ENCODE measurements at places on chromosomes 3 and 15. TPM values are rescaled to one million over a fixed set of nuclear protein-coding genes. Genes with fewer than 3 reads are reported as not detected.

- DNase-seq, result no peak
These were observed 35.6 kb upstream of the CHRNB4 start for GRCh38 chr15:78676424-78677110.

- no peak for DNase-seq
These were observed 120.7 kb upstream of the WNT7A start for GRCh38 chr3:14000556-14000955.

DNA sequence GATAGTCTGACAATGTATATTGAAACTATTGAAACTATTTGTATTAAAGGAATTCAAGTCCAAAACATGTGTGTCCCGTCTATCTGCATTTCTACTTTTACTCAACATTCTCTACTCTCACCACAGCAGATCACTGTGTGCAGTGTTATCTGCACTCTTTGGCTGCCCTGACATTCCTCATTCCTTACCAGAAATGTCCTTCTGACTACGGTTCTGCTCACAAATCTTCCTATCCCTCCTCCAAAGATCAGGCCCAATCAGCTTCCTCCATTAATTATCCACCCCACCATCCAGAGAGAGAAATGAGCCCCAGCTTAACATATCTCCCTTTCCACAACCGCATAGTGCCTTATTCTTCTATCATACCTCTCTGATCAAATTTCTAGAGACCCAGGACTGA, 94.7 kb downstream of the TBL1XR1 start:
- DNase-seq, result no peak

DNA sequence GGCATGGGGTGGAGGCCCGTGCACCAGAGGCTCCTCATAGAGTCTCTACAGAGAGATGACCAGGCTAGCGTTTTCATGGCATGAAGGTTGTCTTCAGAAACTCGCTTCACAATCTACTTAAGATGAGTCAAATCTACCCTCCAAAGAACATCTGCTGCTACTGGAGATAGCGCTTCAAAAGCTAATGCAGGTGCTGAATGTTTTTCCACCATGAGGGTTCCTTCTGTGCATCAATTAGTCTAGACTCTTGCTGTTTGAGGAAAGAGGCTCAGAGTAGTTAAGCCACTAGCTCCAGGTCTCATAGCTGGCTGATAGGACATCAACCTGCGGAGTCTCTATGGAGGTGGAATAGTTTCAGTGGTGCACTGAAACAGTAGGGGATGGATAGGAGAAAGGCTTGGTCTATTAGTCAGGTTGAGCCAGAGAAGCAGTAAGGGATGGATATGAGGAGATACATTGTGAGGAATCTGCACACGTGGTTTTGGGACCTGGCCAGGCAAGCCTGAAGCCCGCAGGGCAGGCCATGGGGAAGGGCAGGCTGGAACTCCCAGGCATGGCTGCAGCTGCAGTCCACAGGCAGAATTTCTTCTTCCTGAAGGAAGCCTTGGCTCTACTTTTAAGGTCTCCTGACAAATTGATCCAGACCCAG, 117.5 kb downstream of the APBA2 start:
- no peak for DNase-seq

DNA sequence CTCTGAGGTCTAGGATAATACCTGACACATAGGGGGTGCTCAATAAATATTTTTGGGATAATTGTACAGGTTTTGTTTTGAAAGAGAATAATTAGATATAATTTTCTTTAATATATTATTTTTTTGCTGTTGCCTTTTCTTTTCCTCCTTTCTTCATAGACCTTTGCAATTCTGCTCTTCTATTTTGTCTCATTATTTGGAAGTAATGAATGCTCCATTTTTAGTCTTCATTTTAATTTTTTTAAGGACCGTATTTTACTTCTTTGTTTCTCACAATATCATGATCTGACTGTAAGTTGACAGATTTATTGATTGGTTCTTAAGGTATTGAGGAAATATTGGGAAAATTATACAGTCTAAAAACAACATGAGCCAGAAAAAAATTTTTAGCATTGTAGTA, 150.5 kb upstream of the TMC3 start:
- DNase-seq, result no peak

DNA sequence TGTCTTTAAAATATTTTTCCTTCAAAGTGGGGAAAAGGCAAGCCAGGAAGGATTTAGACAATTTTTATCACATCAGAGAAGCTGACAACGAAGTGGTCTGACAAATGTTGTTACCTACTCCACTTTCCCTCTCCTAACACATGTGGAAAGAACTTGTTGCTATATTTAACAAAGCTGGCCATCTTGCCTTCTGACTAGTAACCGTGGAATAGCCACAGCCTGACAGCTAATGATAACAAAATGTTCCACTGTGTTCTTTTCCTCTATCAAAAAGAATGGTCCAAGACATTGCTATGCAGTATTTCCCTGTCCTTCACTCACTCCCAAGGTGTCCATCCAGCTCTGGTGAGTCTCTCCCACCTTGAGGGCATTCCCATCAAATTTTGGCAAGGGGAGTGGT, 481.4 kb upstream of the THBS1 start:
- no peak for DNase-seq

The ACKR2 gene
- 2.5 TPM for total RNA-seq
